Right renal cortex interstitium (tissue), 3 donors: ENCODE measurements at places on chromosomes 7 and 10.

DNA sequence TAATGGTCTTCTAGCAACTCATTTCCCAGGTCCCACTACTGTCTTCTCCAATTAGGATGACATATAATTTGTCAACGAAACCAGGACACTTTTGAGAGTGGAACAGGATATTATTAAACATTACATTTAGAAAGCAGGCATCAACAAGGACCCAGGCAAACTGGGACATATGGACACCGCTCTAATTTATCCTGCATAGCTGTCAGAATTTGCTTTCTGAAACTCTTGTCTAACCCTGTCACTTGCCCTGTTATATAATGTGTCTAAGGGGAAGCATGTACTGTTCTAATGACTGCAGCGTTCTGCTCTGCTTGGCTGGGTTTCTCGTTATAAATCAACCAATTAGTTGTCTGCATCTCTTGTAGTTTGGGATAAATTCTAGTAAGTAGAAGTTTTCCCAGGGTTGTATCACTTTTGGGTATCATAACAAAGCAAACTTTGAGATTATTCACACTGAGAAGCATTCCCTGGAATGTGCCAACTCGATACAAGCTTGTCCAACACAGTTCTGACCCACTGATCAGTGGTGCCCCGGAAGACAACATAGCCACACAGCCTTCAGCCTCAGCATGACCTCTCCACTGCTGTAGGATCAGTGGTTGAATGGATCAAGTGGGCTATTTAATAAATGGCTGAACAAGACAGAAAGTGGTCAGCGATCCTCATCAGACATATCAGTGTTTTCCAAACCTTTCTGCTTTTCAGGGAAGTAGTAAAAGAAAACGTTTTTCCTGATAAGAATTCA is 228.1 kb downstream of the KIF20B start:
- DNase-seq: no peak

DNA sequence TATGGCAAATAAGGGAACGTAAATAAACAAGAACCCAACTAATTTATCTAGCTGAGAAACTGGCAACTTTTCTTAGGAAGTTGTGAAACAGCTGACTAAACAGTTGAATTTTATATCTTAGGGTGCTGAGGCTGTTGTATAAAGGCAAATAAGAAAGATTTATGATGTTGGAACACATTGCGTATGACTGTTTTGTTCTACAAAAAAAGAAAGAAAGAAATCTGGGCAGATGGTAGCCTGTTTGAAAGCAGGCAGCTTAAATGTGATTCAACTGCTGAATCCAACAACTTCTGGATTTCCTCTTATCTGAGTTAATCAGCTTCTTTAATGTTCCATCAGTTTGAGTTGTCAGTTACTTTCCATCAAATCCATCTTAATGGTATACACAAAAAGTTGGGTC is 214.5 kb downstream of the SNX13 start:
- DNase-seq: peak; percentile 9

DNA sequence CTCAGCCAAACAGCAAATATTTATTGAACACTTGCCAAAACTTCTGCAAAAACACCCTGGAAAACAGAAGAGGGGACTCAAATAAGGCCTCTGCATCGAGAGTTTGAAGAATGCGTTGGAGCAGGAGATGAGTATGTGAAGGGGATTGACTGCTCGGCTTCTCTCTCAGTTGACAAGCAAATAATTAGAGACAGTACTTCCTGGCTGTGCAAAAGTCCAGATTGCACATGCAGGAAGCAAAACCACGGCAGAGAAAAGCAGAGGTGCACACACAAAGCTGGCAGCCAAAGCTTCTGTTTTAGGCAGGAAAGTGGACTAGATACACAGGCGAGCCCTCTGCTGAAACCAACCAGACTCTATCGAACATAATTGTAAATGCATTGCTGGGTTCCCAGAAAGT is 343.6 kb upstream of the MGMT start:
- no peak for DNase-seq

GRCh38 chr7:132751244-132751647 is 175.0 kb upstream of the PLXNA4 start:
- no peak for DNase-seq

GRCh38 chr10:130400890-130401289 is 264.7 kb downstream of the GLRX3 start:
- DNase-seq: no peak

- no peak for DNase-seq
These were observed 105.2 kb upstream of the KDM7A start for GRCh38 chr7:140281960-140282359.

DNA sequence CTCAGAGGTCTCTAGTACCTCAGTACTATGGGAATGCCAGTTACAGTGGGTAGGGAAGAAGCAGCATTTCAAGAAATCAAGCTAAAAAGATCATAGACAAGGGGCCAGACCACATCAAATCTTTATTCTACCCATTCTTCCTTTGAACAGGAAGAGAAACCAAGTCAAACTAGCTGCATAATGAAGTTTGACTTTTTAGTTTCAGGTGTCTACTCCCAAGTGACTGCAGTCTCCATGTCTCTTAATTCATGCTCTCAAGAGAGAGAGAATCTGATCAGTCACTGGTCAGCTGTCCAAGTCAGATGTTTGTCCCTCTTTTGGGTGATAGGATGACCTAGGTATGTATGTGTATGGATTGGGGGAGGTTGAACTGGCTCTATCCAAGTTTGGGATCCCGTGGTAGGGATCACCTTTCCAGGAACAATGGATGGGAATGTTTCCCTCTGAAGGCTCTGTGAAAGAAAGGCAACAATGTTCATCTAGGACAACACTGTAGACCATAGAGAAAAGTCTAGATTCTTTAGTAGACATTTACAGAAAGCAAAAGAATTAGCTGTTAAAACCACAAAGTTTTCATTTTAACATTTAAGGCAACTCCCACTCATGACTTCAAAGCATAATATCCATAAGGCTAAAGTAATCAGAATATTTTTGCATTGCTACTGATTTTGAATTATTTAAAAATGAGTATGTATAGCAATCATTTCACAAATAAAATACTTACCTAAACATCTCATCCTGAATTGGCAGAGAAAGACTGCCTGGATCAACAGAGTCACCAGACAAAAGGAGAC is 30.1 kb upstream of the PRTFDC1 start:
- DNase-seq: no peak

- no peak for DNase-seq
These were observed 123.8 kb downstream of the KCNMA1 start for GRCh38 chr10:77513781-77514331.

DNA sequence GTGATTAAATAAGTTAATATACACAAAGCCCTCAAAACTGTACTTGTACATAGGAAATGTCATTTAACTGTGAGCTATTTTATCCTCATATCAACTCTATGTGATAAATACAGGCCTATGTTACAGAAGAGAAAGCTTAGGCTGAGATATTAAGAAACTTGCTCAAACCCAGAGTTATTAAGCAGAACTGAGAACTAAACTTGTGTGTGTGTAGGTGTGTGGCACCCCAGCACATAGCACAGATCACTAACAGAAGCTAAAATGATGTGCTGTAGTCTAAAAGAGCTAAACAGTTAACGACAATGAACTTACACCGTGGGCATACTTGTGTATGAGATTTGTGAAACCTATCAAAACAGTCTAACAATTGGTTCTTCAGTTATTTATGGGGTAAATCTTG is 34.5 kb downstream of the MTPN start:
- DNase-seq: no peak

DNA sequence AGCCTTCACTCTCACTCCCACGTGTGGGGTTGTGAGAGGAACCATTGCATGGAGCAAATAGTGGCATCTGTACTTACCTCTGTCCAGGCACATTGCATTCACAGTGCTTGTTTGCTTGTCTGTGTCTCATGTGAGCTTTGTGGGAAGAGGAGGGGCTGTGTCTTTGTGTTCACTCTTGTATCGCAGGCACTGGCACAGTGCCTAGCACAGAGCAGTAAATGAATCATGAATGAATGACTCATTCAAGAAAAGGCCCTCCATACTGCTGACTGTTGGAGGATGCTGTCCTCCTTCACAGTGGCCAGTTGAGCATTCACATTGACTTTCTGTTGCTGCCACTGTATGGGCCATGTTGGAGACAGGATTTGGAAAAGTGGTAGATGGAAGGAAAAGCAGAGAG is 125.3 kb downstream of the SORCS3 start:
- DNase-seq: no peak

- no peak for DNase-seq
These were observed 2.0 kb downstream of the KAZALD1 start for GRCh38 chr10:101063548-101064414.

DNA sequence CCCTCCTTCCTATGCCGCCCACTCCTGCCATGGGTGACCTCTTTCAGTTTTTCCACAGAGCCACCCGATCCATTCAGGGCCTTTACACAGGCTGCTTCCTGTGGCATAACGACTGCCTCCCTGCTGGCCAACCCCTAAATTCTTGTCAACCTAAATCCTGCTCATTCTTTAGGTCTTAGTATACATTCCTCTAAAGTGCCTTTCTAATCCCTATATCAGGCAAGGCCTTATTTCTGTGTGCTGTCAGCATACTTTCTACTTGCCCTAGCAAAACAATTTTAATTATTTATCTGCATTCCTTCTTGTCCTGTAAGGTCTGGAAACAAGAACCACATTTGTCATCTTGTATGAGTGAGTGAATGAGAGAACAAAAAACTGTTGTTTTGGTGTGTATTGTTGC is 132.4 kb downstream of the DNAH11 start:
- DNase-seq: no peak

- no peak for DNase-seq
These were observed 180.3 kb downstream of the DNAJB6 start for GRCh38 chr7:157516911-157517781.

DNA sequence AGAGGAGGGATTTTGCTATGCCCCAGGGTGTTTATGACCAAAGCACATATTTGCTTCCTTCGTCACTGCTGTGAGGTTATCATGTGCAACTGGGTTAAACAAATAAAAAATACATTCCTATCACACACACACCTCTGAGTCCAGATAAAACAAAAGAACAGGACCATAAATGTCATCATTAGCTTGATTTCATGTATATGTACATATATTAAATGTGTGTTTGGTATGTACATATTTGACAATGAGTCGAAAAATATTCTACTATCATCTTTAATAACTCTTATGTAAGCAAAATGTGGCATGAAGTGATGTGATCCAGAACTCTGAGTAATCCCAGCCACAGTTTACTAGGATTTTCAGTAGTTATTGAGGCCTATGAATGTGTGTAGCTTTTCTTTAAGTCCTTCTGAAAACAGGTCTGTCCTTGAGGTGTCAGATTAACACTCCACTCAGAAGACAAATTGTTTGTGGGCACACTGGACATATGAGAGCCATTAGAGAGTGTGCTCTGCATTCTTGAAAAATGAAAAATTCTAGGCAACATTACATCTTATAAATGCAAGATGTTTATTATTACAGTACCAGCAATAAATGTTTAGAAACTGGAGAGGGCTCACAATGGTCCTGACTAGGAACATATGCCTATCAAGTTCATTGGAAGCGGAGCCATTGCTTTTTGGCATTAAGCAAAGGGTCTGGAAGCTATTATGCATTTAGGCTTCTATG is 335.1 kb upstream of the SEMA3A start:
- no peak for DNase-seq

DNA sequence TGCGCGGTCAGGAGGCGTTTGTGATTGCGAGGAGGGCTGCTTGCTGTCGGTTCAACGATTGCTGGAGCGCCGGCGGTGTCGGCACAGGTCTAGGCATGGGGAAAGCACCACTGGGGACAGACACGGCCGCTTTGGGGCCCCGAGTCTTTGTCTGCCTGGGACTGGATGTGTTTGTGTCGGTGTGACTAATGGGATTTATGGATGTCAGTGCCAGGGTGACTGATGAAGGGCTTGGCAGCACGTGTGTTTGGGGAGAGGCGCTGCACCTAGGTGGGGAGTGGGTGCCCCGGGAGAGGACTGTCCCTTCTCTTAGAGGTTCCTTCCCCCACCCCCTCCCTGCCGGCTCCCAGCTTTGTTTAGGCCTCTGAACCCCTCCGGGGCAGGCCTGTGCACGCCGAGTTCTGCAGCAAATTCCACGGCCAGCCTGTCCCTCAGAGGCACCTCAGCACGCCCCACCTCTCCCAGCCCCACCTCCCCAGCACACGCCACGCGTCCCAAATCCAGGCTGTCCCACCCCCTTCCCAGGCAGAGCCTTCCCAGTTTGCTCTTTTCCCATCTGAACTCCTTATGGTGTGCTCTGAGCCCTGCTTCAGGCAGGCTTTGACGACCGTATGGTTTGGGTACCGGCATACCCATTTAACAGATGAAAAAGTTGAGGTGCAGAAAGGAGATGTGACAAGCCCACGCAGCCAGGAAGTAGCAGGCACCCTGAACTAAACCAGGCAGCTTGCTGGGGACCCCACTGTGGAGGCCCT is 6.4 kb upstream of the TNRC18 start:
- no peak for DNase-seq

DNA sequence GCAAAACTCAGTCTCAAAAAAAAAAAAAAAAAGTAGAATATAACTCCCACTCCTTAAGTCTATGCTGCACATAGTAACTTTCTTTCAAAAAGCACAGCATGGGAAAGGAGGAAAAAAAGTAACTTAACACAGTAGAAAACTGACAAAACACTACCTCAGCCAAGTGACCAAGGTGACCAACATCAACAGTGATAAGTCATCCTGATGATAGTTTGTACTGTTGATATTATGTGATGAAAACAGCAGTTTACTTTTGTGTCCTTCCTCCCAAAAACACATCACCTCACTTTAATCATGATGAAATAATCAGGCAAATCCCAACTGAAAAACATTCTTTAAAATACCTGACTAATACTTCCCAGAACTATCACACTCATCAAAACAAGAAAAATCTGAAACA is 29.3 kb upstream of the MAT1A start:
- no peak for DNase-seq

GRCh38 chr10:69089638-69090599 is 2.0 kb downstream of the SRGN start:
- DNase-seq: no peak

- DNase-seq: no peak
These were observed 155.8 kb downstream of the AOAH start for GRCh38 chr7:36568452-36568849.

- no peak for DNase-seq
These were observed 344.2 kb upstream of the POM121L12 start for GRCh38 chr7:52691257-52691656.

DNA sequence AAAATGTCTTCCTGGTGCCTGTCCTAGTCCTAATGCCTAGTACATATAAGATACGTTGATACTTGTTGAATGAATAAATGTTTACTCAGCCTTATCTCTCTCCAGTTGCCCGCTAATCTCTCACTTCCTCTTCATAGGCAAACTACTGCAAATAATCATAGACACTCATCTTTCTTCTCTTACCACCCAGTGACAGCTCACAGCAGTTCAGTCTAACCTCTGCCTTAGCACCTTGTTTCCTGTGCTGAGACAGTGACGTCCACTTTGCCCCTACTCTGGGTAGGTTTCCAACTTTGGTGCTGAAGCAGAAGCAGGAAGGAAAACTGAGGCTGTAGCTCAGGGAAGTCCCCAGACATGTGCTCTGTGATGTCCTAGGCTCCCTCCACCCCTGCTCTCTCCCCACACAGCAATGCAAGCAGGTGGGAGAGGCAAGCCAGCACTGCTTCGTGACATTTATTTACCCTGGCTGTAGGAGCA is 45.5 kb upstream of the RHOBTB1 start:
- no peak for DNase-seq
